HCEC 1CT (cell line): ENCODE measurements at places on chromosomes 7 and 10.

DNA sequence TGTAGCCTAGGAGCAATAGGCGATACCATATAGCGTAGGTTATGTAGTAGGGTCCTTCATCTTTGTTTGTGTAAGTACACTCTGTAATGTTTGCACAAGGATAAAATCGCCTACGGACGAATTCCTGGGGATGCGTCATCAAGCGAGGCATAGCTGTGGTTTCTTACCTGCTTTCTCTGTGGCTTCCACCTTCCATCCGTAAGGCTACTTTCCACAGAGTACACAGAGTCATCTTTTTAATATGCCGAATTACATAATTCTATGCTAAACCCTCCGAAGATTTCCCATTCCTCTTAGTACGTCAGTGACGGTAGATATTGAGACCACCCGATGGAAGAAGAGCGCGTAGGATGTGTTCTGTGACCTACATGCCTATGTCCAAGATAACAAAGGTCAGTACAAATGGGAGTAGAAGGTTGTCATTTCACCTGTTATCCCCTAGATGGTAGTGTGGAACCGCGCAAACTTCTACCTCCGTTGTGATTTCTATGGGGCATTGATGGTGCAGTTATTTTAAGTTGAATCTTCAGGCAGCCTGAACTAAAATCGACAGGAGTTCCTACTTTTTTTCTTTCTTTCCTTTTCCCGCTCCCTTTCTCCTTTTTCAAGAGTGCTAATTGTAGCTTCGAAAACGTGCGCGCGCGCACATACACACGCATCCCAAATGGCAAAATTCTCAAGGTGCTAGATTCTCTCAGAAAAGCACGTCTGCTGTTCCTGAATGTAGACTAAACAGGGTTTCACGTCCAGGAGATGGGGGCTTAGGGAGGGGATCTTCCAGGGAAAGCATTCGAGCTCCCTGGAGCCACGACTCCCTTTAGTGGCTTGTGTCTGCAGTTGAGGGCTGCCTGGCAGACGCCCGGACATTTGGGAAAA lies 111.7 kb upstream of the MBL2 start:
- DNase-seq, result peak; percentile 2

DNA sequence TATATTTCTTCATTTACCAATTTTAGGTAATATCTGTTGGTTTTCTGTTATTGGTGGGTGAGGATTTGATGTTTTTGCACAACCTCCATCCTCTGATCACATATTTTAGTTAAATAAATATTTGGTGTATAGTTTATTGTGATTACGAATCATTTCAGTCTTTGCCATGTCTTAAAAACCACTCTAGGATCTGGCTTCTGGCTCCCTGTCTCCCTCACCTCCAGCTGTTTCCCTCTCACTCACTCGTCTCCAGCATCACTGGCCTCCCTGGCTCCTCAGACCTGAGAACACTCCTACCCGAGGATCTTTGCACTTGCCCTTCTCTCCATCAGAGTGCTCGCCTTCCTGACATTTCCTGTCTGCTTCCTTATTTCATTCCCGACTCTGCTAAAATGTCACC lies 50.7 kb upstream of the NRF1 start:
- no peak for DNase-seq

GRCh38 chr7:28478656-28479055 lies 66.3 kb downstream of the CREB5 start:
- no peak for DNase-seq

DNA sequence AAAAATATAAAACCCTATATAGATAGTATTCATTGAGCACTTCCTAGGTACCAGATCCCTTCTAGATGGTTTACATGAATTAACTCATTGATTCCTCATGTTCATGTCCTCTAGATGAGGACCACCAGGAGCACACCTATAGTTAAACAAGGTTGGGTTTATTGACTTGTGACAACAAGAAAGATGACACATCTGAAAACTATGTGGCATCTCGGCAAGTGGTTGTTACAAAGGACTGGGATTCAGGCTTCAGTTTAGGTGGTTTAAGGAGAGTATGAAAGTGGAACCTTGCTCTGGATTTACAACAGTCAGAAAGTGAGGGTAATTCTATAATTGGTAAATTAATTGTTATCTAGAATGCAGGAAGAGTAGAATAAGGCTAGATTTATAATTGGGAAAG lies 99.0 kb upstream of the PHF14 start:
- no peak for DNase-seq

GRCh38 chr10:5812283-5813090 lies 747 bp downstream of the GDI2 start:
- peak; percentile 43 for DNase-seq

DNA sequence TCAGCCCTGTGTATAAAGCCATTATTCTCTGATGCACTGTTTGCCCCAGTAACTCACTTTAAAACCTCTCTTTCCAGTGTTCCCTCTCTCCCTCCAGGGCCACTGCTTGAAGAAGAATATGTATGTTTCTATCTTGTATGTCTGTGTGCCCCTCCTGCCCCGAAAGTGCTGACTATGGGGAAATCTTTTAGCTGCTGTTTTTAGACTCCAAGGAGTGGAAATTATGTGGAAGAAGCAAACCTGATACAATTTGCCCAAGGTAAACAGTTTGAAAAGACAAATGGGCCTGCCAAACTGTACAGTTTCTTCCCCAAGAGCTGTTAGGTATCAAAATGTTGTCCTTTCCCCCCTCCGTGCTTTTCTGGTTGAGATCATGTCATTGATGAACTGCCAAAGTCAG lies 3.4 kb downstream of the ADRA2A start:
- DNase-seq, result no peak

GRCh38 chr7:5691606-5692005 lies 89.9 kb downstream of the RNF216 start:
- DNase-seq, result peak; percentile 24

DNA sequence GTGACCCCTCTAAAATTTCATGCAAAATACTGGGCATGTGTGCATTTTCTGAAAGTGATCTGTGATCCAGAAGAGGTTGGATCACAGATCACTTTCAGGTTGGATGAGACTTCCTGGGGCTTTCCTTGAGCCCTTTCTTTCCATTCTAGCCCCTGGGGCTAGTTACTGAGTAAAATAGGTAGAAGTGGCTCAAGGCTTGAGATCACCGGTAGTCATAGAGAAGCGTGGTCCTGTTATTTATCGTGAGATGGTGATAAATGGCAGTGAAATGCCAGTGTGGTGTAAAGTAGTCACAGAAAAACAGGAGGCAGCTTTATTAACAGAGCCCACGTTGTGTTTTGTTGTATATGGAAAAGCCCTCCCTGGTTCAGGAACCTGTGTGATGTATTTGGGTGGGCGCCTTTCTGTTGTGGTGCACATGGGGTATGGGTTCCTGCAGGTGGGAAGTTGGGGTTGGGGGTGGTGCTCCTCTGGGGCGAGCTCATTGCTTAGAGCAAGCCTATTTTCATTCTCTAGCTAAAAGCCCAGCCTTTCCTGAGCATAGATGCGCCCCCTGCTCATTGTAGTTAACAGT lies 34.0 kb upstream of the SH2D4B start:
- no peak for DNase-seq
